Fibroblast of skin of left quadriceps (primary cell): ENCODE measurements at places on chromosomes 5 and 9.

DNA sequence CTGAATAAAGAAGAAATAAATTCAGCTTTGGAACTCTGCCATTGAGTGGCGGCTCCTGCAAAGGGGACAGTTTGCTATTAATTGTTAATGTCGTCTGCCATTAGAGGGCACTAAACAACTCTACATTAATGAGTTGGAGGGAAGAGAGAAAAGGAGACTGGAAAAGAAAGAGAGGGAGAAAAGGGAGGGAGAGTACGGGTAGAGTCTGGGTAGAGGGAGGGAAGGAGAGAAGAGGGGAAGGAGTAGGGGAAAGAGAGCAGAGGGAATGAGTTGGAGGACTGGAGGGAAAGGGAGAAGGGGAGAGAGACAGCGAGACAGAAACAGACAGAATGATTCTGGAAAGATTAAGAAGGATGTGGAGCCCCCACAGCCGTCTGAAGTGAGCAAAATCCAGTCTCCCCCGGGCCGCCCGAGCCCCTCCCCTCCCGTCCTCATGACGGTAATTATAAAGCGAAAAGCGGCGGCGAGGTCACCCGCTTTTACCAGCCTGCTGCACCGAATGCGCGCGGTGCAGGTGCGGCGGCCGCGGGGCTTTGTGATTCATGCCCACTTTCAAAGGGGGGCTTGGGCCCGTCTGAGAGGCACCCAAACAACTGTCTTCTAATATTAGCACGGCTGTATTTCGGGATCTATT lies 1.9 kb upstream of the FST start:
- peak; percentile 38 for DNase-seq

- DNase-seq: no peak
These were observed 53.8 kb upstream of the JMY start for GRCh38 chr5:79182141-79182540.

- peak; percentile 54 for DNase-seq
These were observed 10.0 kb downstream of the TLE4 start for GRCh38 chr9:79581794-79582193.

- DNase-seq: no peak
These were observed 53.9 kb downstream of the AHRR start for GRCh38 chr5:375336-375920.

DNA sequence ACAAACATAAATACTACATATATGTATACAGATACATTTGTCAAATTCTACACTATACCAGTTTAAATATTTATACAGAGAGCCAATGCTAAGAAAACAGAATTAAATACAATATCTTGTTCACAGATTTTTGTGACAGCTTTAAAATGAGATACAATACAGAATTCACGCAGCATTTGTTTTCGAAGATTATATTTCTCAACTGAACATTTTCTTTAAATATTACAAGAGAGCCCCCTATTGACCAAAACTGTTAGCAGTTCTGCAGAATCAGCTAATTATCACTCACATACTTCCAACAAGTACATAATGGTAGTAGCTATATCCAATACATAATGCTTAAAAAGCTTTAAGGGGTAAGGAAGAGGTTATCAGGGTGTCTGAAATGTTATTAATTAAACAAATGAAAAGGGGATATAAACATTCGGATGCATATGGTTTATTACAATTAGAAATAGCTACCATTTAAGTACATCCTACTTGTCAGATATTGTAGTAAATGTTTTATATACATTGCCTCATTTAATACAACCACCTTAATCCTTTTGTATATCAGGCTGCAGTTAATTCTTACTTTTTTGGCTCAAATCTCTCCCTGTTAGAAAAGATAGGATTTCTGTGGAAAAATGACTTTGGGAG lies 31.7 kb downstream of the ZDHHC21 start:
- no peak for DNase-seq

GRCh38 chr5:176712546-176713304 lies 65.4 kb downstream of the TSPAN17 start:
- no peak for DNase-seq

GRCh38 chr5:83899326-83899970 lies 178.8 kb upstream of the HAPLN1 start:
- DNase-seq: peak; percentile 55

DNA sequence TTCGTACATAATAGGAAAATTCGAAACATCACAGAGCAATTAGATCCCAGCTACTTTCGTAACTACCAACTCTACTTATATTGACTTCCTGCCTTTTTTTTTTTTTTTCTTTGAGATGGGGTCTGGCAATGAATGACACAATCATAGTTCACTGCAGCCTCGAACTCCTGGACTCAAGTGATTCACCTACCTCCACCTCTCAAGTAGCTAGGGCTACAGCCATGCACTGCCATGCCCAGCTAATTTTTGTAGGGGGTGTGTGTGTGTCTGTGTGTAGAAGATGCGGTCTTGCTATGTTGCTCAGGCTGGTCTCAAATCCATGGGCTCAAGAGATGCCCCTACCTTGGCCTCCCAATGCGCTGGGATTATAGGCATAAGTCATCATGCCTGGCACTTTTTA lies 5.8 kb upstream of the PAIP2 start:
- no peak for DNase-seq

GRCh38 chr5:127101935-127102334 lies 28.6 kb upstream of the C5orf63 start:
- DNase-seq: no peak

- DNase-seq: peak; percentile 88
These were observed at the start of gene ZFP37 for GRCh38 chr9:113056191-113057106. Gene ZFP37 (minus strand): TSS chr9:113056724. CDS start chr9:113056688, 36 bp downstream.

DNA sequence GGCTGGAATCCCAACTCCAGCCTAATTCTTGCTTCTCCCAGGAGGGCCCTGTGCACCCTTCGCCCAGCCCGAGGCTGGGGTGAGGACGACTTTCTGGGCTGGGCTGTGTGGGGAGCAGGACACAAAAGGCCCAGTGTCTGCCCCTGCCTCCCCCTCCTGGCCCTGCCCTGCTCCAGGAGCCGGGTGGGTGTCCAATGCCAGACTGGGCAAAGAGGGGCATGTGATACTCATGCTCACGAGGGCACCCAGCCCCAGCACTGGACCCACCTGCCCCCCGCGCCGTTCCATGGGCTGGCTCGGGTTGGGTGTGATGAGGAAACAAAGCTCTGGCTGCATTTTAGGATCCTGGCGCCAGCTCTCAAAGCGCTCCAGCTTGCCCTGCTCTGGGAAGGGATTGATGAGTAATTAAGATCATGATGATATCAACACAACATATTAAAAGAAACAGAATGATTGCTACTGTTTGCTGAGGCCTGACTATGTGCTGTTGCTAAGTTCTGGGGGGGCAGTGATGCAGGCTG lies 30.7 kb downstream of the LHX2 start:
- DNase-seq: no peak
